C1 segment of cervical spinal cord (tissue), 14 donors: ENCODE measurements at places on chromosomes 4 and X.

DNA sequence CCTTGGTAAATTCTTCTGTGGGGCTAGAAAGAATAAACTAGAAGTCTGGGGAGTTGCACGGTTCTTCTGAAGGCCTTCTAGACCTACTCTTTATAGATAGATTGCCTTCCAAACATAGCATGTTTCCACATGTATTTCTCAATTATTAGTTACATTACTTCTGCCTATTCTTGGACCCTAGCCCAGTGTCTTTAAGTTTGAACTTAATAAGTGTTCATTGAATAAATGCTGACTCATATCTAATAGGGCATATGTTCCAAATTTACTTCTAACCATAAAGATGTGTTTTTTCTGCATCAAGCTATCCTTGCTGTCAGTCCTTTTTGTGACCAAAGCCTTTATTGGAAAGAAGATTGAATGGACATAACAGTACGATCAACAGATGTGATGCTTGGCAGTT lies 503.6 kb upstream of the ZFP42 start:
- no peak for DNase-seq

DNA sequence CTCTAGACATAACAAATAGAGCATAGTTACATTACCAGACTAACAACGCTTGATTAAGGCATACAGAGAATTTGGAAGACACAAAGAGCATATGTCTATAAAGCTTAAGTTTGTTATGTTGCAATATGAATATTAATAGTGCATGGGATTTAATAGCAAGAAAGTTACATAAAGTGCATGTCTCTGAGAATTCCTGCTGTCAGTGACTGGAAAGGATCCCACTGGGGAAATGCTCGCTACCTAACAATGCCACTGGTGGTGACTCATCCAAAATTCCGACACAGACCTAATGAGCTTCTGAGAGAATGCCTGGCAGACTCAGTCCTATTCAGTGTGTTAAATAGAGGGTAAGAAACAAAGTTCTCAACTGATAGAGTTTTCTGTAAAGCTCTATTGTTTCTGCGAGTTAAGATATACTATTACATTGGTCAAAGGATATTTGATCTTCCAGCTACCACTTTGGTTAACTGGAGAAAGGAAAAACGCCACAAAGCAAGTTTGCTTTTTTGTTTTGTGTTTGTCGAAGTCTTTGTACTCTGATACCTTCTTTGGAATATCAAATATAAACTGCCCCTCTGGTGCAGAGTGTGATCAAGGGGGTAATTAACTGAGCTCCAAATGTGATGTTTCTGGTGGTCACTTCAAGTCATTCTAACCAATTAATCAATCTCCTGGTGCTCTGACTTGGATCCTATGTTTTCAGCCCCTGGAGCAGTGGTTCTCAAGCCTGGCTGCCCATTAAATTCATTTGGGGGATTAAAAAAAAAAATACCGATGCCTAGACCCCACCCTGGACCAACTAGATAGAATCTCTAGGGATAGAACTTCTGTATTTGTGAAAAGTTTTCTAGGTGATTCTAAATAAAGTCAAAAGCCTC lies 107.9 kb downstream of the PALLD start:
- DNase-seq: no peak

- DNase-seq: no peak
These were observed 319.6 kb upstream of the HS3ST1 start for GRCh38 chr4:11748164-11748872.

- DNase-seq: no peak
These were observed 600 bp downstream of the POU3F4 start for GRCh38 chrX:83508526-83509253.

DNA sequence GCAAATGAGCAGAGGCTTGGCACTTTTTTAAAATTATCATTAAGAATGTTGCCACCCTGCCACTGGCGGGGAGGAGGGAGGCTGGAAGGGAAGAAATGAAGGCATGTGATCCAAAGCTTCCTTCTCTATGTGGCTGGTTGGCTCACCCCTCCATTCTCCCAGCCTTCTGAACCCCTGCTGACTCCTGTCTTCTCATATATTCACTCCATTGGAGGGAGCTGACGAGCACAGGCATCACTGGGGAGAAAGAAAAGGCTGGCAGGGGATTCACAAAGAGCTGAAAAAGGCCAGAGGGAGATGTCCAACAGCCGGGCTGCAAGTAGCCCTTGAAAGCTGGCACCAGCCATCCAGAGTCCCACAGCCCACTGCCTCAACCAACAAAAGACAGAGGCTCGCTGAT lies 495.6 kb downstream of the BCOR start:
- no peak for DNase-seq

- DNase-seq: no peak
These were observed 81.3 kb downstream of the FAM53A start for GRCh38 chr4:1602655-1603412.

GRCh38 chr4:61468024-61468720 lies 268.0 kb downstream of the ADGRL3 start:
- no peak for DNase-seq

DNA sequence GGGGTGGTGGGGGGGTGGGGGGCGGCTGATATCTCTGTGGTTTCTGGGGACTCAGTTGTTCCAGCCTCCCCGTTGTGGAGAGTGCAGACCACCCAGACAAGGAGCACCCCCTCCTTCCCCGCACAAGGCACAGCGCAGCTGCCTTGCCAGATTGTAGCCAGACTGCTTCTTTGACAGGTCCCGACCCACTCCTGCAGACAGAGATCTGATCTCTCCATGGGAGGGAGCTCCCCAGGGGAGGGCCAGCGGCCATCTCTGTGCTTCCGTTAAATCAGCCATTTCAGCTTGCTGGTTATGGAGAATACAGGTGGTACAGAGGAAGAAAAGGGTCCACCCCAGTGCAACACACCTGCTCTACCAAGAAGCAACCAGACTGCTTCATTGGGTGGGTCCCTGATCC lies 80.8 kb downstream of the FGF16 start:
- no peak for DNase-seq

- no peak for DNase-seq
These were observed 243.0 kb upstream of the FSTL5 start for GRCh38 chr4:162406637-162407365.

DNA sequence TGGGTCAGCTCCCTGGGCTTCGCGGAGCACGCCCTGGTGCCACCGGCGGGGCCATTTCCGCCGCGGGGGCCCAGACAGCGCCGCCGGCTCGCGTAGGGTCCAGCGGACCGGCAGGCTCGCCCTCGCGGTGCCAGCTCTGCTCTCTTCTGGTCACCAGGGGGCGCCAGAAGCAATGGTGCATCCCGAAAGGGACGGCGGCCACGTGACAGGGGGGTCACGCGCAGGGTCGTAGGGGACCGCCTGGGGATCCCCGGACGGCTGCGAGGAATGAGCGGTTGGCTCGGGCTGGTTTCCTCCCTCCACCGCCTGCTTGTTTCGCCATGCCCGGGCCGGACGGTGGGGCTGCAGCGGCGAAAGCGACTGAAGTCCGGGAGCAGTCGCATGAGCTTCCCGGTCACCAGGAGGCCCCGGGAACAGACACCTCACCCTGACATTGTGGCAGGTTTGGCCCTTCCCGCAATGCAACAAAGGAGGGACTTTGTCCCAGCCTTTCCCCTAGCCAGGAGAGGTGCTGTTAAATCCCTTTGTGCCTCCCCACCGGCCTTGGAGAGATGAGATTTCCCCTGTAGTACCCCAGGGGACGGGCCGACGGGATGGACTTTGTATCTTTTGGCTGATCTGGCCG lies 15.8 kb downstream of the ZCCHC12 start:
- DNase-seq: peak; percentile 80

GRCh38 chr4:15765910-15766697 lies 12.0 kb upstream of the CD38 start:
- DNase-seq: no peak

GRCh38 chr4:153344131-153345011 lies at the start of gene MND1:
TSS of gene MND1 (plus strand) at chr4:153344688. CDS start at chr4:153344738, 50 bp downstream.
- peak; percentile 60 for DNase-seq

- DNase-seq: no peak
These were observed 25.9 kb downstream of the HTRA3 start for GRCh38 chr4:8295471-8295870.

- DNase-seq: no peak
These were observed 3.7 kb downstream of the KIF4A start for GRCh38 chrX:70293621-70294020.

- DNase-seq: no peak
These were observed 950.5 kb upstream of the HS3ST1 start for GRCh38 chr4:12379191-12379590.

DNA sequence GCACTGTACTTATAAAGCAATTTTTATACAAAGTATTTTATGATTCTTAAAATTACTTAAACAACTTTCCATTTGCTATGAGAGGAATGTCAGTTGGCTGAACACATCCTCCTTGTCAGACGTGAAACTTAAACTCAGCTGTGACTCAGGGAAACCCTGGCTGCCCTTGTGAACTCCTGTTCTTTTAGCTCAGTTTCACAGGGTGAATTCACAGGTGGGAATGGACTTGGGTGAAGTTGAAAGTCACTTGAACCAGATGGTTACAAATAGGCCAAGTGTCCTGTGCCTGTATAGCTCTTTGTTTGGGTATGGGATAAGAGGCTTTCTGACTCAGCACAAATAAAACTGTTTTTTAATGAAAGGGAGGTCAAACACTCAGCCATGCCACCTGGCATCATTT lies 67.4 kb upstream of the FAM47B start:
- no peak for DNase-seq

- DNase-seq: no peak
These were observed 2.3 kb downstream of the VEGFC start for GRCh38 chr4:176790398-176790797.

GRCh38 chr4:176187624-176188023 lies 7.8 kb downstream of the SPATA4 start:
- no peak for DNase-seq

DNA sequence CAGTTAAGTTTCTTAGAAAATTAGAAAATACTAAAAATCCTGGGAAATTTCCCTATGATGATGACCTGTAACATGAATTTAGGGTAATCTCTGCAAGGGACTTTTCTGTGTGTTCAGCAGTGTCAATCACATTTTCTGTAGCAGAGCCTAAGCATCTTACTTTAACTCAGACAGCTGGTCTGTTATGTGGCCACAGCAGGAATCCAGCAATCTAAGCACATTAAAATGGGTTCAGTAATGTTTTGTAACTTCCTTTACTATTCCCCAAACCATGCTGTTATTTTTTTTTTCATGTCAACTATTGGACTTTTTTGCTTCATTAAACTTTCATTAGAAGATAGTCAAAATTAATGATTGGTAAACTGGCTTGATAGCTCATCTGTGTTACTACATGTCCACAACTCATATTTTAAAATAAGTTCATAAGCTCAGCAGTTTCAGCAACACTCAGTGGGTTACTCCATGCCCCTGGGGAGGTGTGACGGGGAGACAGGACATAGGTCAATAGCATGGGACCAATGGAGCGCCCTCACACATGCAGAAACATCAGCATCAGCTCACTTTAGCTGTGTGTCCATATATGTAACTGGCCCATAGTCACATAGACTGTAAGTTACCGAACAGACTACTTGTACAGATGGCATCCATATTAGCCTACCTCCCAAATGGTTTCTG lies 168.0 kb upstream of the PACRGL start:
- DNase-seq: no peak

- no peak for DNase-seq
These were observed 51.9 kb downstream of the EVC2 start for GRCh38 chr4:5656415-5656814.

GRCh38 chr4:13543839-13544605 lies at the start of gene NKX3-2:
TSS of gene NKX3-2 (minus strand) at chr4:13544508. CDS start at chr4:13544414, 94 bp downstream.
- no peak for DNase-seq

- no peak for DNase-seq
These were observed 9.4 kb downstream of the KLF3 start for GRCh38 chr4:38673130-38673978.

- no peak for DNase-seq
These were observed 21.2 kb upstream of the LAMTOR3 start for GRCh38 chr4:99915449-99915848.

DNA sequence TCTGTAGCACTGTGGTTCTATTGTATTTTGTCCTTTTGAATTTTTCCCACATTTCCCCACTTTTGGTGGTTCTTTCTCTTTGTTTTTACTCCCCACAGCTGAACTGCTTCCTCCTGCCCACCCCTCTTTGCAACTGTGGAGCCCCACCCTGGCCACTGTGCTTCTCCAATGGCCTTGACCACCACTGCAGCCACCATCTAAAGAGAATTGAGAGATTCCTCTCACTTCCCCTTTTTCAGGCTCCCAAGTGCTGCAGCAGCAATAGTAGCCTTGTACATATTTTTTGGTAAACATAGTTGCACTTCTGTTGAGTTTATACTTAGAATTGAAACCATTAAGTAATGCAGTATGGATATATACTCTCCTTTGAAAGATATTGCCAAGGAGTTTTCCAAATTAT lies 51.3 kb upstream of the FRMPD3 start:
- no peak for DNase-seq

GRCh38 chrX:132918523-132918922 lies 39.9 kb downstream of the HS6ST2 start:
- no peak for DNase-seq

- no peak for DNase-seq
These were observed 5.3 kb upstream of the CCDC158 start for GRCh38 chr4:76426272-76426671.

DNA sequence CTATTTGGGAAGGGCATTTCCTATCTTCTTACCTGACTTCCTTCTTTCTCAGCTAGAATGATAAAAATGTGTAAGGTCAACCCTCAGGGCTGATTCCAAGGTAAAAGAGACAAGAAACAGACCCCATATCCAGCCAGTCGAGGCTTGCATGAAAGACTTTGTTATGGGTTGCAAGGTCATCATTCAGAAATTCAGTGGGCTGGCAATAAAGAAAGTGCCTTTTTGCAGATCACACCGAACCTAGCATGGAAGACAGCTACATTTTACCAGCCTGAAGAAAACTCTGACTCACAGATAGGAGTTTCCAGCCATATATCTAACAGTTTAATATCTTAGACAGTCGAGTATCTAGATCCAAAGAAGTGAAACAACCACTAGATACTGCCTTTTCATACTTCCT lies 87.4 kb downstream of the PDGFC start:
- no peak for DNase-seq

GRCh38 chr4:101792056-101792590 lies 1.6 kb downstream of the BANK1 start:
- no peak for DNase-seq

DNA sequence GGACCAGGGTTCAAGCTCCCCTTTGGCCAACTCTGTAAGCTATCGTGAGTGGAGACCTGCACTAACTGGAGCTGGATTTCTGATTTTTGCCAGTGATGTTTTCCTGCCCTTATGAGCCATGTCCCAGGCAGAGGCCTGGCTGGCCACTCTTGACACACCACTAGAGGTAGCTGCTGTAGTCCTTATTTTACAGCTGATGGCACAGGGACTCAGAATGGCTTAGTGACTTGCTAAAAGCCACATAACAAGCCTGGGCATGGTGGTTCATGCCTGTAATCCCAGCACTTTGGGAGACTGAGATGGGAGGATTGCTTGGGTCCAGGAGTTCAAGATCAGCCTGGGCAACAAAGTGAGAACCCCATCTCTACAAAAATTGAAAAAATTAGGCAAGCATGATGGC lies 33.4 kb downstream of the CYTL1 start:
- no peak for DNase-seq

DNA sequence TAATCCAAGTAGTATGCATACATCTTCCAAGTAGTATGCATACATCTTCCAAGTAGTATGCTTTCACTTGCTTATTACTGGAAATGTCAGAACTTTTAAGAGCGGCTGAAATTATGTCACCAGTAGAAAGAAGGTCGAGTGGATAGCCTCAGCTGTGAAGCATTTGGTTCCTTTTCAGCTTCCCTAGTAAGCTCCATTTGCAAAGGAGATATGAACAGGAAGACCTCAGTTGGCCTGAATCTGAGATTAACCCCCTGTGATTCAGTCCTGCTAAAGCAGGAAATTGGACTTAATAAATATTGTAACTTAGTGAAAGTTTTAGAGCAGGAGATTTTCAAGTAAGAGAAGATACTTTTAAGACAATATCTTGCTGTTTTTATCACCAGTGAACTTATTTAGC lies 48.1 kb downstream of the PCDH7 start:
- DNase-seq: no peak
